HFFc6 (cell line): ENCODE measurements at places on chromosomes 16 and 17. TPM values are rescaled to one million over a fixed set of nuclear protein-coding genes. Genes with fewer than 3 reads are reported as not detected.

Gene KRTAP4-1
- total RNA-seq, result not detected in 3 replicates

Gene CORO7
- 15.8 to 19.4 TPM (median 18.8 TPM) in 3 replicates for total RNA-seq

Gene KRTAP1-5
- 61.6 and 117 TPM in 2 replicates for total RNA-seq

Gene IRF8
- total RNA-seq, result not detected in 3 replicates

- peaks cover 53% of the 10 kb centered on the region for H3K4me1 ChIP-seq
- DNase-seq, result no peak
- H3K36me3 ChIP-seq, result peaks cover 7% of the 10 kb centered on the region
- H3K4me3 ChIP-seq, result peak overlapping the region; percentile 43; the same call in 1 of the 2 replicates
Measured at GRCh38 chr17:51060396-51060795, 60.3 kb downstream of the SPAG9 start.

DNA sequence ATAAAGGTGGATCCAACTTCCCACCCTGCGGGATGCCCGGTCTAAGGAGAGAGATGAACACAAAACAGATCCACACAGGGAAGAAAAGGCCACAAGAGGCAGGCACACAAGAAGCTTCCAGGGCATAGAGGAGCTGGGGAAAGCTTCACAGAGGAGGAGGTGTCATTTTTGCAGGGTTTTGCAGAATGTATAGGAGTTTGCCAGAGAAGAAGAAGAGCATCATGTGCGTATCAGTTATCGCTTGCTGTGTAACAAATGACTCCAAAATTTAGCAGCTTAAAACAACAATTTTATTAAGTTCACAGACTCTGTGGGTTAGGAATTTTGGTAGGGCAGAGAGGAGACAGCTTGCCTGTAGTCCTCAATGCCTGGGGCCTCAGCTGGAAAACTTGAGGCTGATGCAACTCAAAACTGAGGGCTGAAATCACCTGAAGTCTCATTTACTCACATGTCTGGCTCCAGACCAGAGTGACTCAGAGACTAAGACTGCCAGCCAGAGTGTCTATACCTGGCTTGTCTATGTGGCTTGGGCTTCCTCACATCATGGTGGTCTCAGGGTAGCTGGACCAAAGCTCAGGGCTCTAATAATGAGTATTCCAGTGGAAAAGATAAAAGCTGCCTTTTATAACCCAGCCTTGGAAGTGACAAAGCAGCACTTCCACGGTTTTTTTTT lies 33.9 kb upstream of the ZNF423 start:
- H3K27ac ChIP-seq, result no peak overlapping the region
- no peaks in the 10 kb centered on the region for H3K36me3 ChIP-seq
- peaks cover 21% of the 10 kb centered on the region for H3K27me3 ChIP-seq
- H3K4me3 ChIP-seq, result no peak overlapping the region
- H3K4me1 ChIP-seq, result no peaks in the 10 kb centered on the region
- DNase-seq, result no peak

DNA sequence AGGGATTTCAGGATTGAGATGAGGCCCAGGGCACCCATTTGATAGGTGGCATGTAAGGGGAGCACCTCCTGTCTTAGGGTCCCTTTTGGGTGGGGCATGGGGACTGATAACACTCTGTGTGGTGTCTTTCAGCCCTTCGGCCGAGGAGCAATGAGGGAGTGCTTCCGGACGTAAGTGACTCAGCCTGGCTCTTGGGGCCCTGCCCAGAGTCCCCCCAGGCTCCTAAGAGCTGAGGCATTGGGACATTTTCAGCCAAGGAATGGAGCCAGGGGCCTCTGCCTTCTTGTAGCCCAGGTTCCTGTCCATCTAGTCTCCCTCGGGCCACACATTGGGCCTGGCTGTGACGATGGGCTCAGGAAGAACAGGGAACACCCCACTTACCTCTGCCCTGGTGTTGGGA lies 44.4 kb downstream of the EEF2K start:
- H3K4me3 ChIP-seq, result no peak overlapping the region
- no peak overlapping the region; the same call in 1 of the 2 replicates for H3K27ac ChIP-seq
- peaks cover 5% of the 10 kb centered on the region; the same call in 1 of the 2 replicates for H3K4me1 ChIP-seq
- peaks cover 28% of the 10 kb centered on the region for H3K36me3 ChIP-seq

DNA sequence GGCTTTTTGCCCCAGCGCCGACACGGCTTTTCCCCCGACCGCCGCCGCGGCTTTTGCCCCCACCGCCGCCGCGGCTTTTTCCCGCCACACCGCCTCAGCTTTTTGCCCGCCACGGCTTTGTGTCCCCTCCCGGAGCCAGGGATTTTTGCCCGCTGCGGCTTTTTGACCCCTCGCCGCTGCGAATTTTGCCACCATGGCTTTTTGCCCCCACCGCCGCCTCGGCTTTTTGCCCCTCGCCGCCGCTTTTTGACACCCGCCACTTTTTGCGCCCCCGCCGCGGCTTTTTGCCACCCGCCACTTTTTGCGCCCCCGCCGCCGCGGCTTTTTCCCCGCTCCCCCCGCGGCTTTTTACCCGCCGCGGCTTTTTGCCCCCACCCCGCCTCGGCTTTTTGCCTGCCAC lies 1342.5 kb downstream of the TP53TG3F start:
- H3K27ac ChIP-seq, result no peak overlapping the region
- H3K4me1 ChIP-seq, result no peaks in the 10 kb centered on the region
- no peak for DNase-seq
- no peaks in the 10 kb centered on the region for H3K36me3 ChIP-seq
- no peaks in the 10 kb centered on the region for H3K27me3 ChIP-seq

DNA sequence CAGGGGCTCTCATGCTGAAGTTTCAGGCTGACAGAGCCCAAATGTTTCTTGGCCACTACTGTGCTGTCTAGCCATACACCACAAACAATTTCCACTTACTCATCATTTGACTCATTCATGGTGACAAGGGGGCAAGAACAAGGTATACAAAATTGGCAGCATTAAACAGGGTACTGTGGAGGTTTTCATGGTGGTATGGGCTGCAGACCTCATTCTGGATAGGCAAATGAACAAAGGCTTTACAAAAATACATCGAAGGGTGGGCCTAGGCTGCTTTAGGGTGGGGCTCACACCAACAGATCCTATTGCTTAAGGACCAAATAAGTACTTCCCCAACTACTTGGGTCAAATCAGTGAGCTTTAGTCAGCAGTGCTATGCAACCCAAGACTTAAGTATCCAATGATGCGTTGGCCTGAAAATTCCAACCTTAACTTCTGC lies 53.0 kb downstream of the N4BP1 start:
- peak; percentile 50 for DNase-seq
- peaks cover 67% of the 10 kb centered on the region for H3K4me1 ChIP-seq
- H3K27ac ChIP-seq, result peak overlapping the region; percentile 64

GRCh38 chr17:44653954-44654353 lies 2.3 kb upstream of the MEIOC start:
- H3K4me3 ChIP-seq, result no peak overlapping the region
- H3K27ac ChIP-seq, result no peak overlapping the region
- no peaks in the 10 kb centered on the region for H3K36me3 ChIP-seq
- peaks cover 12% of the 10 kb centered on the region for H3K27me3 ChIP-seq
- H3K4me1 ChIP-seq, result no peaks in the 10 kb centered on the region

DNA sequence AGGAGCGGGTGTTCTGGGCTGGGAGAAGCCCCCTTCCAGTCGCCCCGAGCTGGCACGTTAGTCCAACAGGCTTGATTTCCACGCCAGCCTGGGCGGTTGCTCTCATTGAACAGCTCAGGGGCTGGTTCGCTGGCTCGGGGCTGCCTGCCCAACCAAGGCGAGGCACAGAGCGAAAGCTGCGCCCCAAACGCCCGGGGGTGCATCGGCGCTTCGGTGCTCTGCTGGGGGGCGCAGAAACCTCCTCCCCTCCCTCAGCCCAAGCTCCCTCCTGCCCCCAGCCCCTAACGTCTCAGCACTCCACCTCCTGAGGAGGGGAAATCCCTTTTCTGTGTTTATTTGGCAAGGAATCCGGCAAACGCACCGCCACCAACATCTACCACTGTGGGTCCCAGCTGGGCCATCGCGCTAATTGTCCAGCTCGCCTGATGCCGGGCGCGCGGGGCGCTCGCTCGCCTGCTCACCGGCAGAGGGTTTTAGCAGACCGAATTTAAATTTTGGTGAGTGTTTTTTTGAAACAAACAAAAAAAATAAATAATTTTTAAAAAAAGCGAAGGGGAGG lies 29.5 kb upstream of the RBFOX1 start:
- no peak for DNase-seq
- H3K4me1 ChIP-seq, result no peaks in the 10 kb centered on the region
- H3K36me3 ChIP-seq, result no peaks in the 10 kb centered on the region
- H3K4me3 ChIP-seq, result no peak overlapping the region

DNA sequence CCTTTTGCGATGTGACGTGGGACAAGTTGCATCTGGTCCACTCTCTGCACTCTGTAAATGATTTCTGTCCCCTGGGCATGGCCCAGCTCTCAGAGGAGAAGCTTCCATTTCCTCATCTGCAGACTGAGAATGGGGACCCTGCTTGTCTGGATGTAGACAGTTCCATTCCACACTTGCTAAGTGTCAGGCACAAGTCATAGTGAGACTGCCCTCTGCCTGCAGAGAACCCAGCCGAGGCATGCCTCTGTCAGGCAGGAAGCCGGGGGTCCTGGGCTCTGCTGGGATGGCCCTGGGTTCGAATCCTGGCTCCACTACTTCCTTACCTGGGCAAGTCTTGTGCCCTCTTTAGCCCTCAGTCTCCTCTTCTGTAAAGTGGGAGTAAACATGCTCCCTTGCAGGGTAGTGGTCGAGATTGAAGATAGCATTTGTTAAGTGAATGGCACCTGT lies 4.1 kb downstream of the MAP2K3 start:
- DNase-seq, result no peak
- H3K4me3 ChIP-seq, result peak overlapping the region; percentile 100
- H3K4me1 ChIP-seq, result peaks cover 40% of the 10 kb centered on the region
- peaks cover 31% of the 10 kb centered on the region for H3K36me3 ChIP-seq
- peaks cover 25% of the 10 kb centered on the region for H3K27me3 ChIP-seq
- H3K27ac ChIP-seq, result peak overlapping the region; percentile 97
